ENCODE measurements at places on chromosomes 6 and 20.

DNA sequence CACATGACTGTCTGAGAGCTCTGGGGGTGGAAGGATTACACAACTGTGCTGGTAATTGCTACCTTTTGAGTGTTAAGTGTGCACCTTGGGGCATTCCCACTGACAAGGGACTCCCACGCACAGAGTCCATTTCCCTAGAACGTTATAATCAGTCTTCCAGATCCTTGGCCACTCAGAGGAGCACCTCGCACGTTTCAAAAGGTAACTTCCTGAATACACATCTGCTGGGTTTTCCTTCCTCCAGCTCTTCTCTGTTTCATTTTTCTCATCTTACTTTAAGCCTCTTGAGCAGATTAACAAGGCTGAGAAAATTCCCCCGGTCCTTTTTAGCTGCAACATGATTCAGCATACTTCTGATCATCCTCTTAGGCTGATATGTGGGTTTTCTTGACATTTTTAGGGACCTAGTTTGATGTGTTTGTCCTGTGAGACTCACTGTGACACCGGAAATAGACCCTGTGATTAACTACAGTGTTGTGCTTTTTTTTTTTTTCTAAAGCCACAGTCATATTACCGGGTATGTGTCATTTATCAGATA lies 98.4 kb upstream of the DUSP22 start:
- peak; percentile 64 for DNase-seq

- DNase-seq: no peak
Observed at GRCh38 chr20:62122654-62123449, 577 bp downstream of the LSM14B start.

- no peak for DNase-seq
Observed at GRCh38 chr20:44030394-44030793, 115.7 kb downstream of the TOX2 start.

DNA sequence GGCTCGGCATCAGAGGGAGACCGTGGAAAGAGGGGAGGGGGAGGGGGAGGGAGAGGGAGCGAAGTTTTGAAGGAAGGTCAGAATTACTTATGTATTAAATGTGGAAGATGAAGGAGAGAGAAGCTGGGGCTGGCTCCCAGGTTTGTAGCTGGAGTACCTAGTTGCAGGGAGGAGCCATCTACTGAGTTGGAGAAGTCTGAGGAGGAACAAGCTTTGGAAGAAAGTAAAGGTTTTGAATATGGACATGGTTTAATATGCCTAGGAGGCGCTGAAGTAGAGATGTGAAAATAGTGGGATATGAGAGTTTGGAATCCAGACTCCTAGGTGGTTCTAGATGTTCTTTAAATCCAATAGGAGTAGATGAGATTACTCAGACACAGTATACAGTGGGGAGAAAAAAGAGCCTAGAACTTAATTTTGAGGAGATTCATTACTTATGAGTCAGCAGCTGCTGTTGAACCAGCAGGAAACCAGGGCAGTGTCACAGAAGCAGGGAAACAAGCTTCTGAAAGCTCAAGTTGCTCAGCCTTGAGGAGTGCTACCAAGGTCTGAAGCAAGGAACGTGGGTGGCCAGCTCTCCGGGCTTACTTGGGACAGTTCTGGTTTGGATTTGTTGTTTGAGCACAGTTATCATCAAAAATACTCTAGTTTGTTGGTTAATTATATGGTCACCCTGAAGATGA lies 149.3 kb downstream of the UTRN start:
- no peak for DNase-seq

DNA sequence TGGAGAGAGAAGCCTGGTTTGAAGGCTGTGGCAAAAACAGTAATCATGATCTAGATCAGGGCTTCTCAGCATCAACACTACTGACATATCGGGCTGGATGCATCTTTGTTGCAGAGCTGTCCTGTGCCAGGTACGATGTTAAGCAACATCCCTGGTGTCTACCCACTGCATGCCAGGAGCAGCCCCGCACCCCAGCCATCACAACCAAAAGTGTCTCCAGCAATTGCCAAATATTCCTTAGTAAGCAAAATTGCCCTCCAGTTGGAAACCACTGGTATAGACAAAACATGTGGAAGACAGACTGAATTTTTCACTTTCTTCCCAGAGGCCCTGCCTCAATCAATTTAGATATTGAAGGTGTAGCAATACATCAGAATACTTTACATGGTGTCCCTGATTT lies 147.6 kb upstream of the NRN1 start:
- no peak for DNase-seq

GRCh38 chr6:40586369-40587201 lies 579 bp downstream of the LRFN2 start:
- no peak for DNase-seq

GRCh38 chr6:20058912-20059311 lies 153.4 kb downstream of the MBOAT1 start:
- DNase-seq: no peak

DNA sequence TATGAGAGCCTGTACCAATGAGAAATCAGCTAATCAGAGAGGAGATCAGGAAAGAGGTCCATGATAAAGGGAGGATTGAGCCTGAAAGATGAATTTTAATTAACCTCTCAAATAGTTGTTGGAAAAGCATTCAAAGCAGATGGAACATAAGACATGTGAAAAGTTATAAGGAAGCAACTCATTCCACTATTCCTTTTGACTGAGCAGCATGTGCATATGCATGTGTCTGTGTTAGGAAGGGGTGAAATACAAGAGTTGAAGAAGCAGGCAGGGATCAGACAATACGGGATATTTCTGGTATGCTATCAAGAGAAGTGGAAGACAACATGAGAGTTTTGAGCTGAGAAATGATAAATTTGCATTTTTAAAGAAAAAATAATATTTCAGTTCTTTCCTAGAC lies 624.8 kb upstream of the PTCHD4 start:
- no peak for DNase-seq

DNA sequence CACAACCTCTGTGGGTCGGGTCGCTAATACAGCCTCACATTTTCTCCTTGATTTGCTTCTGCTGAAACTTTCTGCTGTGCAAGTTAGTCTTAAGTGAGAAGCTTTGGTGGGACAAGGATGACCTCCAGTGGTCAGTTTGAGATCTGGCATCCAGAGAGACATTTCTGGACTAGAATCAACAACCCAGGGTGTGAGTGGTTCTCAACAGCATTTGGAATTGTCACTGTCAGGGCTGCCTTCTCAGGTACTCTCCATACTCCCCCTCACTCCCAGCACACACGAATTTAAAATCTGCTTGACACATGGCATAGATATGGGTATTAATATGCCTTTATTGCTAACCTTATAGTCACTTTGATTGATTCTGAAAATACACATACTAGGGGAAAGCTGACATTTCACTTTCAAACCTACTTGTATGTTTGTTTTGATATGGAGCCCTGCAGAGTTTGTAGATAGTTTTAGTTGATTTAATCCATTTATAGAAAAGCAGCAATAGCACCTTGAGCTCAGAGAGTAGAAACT lies 13.2 kb downstream of the OTOR start:
- peak; percentile 47 for DNase-seq

GRCh38 chr6:20109526-20109925 lies 102.7 kb downstream of the MBOAT1 start:
- no peak for DNase-seq

DNA sequence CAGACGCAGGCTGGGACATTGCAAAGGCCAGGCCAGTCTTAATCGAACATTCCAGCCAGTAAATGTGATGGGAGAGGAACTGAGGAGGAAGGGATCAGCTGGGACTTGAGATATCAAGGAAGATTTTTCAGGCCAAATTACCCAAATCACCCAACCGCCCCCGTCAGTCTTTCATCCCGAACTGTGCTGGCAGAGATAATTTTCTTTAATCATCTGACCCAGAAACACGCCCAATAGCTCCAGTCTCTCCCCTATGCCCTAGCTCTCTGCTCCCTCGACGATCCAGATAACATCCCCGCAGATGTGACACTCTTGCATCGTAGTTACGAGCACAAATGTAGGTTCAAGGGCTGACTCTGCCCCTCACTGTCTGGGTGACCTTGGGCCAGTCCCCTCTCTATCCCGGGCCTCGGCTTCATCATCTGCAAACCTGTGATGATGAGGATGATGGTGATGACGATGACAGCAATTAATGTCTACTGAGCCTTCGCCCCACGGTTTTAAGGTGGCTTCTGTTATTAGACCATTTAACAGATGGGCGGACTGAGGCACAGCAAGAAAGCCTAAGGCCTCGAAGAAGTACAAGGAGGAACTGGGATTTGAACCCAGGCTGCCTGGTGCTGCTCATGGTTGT lies 118.6 kb downstream of the PREX1 start:
- DNase-seq: no peak

- no peak for DNase-seq
Observed at GRCh38 chr20:24745617-24746350, 203.3 kb upstream of the CST7 start.

- DNase-seq: no peak
Observed at GRCh38 chr6:102670735-102671134, 1277.2 kb downstream of the GRIK2 start.

DNA sequence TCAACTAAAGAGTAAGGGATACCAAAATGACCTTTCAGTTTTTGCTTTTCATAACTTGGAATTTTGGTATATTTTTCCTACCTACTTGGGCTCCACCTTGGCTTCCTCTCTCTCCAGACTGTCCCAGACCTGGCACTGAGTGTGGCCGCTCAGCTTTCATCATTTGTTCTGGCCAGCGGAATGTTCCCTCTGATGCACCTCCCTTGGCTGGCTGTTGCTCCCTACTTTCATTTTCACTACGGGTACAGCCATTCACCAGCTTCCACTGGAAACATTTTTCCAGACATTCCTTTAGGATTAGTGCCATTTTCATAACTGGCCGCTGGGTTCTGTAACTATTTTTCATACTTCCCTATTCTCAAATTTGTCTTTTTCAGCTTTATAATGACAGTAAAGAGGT lies 487.4 kb downstream of the TENT5A start:
- no peak for DNase-seq

All from CD4-positive, alpha-beta T cell treated with Interleukin-6 at 100 ng/mL for 8 hours (primary cell).